ENCODE measurements at places on chromosomes 2 and 18.

DNA sequence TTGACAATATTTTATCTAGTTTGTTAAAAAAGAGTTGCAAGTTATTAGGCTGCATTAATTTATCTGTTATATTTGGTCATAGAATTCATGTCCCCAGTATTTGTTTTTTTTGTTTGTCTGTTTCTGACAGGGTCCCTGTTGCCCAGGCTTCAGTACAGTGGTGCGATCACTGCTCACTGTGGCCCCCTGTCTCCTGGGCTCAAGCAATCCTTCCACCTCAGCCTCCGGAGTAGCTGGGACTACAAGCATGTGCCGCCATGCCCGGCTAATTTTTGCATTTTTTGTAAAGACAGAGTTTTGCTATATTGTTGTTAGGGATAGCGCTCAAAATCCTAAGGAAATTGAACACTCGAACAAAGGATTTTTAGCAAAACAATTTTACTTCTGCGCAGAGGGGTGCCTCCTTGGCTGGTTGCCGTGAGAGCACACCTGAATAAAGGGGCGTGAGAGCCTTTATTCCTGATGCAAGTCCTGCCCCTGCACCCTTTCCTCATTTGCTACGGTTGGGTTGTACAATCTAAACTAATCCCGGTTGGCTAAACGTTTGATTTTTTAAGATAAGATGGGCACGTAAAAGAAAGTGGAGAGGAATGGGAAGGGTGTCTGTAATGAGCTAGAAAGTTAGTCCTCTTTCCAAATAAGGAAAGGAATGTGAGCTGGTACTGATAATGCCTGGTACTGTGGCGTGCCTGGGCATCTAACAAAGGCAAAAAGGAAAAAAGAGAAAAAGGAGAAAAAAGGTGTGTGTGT, 65.5 kb downstream of the COMMD1 start:
- no peak for DNase-seq

GRCh38 chr2:10179422-10179821, 56.9 kb downstream of the RRM2 start:
- no peak for DNase-seq

DNA sequence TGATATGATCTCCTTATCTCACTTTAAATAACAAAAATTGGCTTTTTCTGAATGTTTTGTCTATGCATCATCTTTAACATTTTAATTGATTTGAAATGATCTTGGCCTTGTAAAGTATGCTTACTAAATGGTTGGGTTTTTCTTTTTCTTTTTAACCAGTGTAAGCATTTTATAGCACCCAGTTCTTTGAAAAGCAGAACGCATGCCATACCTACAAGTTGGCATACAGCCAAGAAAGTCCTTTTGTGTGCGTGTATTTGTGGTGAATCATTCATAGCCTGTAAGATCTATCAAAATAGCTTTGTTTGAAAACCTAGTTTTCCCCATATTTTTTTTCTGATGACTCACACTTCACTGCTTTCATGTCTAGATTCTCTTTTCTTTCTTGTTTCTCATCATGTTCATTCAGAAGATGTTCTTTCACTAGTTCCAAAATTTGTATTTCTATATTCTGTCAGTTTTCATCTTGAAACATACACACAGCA, 4.1 kb upstream of the VRK2 start:
- DNase-seq = no peak

DNA sequence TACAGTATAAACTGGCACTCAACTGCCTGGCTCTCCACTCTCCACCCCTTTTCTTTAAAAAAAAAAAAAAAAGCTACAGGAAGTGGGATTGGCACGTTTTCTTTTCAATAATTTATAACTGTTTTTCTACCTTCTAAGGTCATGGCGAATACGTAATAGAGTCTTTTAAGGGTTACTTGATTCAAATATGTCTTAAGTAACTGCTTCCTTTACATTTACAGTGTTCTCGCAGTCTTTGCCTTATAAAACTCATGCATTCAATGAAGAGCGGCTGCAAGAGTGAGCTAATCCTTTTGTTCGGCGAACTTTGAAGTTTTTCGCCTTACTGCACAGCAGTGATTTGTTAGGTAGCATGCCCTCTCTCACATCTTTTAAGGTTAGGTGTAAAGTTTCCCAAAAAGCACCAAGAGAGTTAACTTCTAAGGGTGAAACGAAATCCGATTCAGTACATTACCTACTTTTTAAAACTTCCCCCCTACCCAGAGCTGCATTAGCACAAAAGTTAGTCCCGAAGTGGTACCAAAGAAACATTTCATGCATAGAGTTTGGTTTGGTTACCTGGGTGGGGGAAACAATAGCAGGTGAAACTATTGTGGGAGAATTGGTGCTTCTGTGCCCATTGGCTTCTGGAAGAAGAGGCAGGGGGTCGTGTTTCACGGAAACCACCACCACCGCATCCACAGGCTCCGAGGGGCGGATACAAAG, 2.0 kb downstream of the KCTD1 start:
- no peak for DNase-seq

DNA sequence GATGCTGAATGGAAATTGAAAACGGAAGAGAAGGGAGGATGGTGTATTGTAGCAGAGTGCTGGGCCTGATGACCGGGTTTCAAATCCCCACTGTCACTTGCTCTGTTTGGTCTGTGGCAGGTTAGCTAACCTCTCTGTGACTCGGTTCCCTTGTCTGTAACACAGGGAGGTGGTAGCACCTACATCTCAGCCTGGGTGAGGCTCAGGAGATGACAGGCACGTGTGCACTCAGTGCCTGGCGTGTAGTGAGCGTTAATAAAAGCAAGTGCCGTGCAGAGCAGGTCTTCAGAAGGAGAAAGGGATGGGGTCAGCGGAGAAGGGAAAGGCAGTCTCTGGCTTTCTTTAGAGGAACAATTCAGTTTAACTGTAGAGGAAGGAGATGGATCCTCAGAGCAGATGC, 125.5 kb upstream of the SMIM21 start:
- DNase-seq = no peak

- DNase-seq = no peak
Observed at GRCh38 chr18:5451150-5451549, 92.6 kb downstream of the EPB41L3 start.

GRCh38 chr2:237102428-237102827, 16.7 kb downstream of the COPS8 start:
- DNase-seq = no peak

- DNase-seq = no peak
Observed at GRCh38 chr2:173716458-173717052, 248.6 kb downstream of the SP3 start.

DNA sequence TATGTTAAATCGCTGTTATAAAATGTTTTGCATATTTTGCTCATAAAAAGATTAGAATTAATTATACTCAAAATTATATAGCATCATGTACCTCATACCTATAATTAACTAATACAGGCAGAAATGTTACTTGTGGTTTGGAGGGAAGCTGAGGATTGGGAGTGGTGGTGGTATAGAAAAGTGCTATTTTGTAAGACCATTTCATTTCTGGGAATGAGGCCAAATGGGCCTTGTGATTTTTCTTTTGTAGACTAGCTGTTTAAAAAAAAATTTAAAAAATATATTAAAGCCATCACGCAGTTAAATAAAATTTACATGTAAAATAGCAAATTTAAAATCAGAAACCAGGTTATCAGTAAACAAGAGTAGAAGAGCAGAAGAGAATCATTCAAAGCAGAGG, 560.8 kb upstream of the FAM98A start:
- no peak for DNase-seq

- no peak for DNase-seq
Observed at GRCh38 chr18:45635893-45636509, 20.7 kb downstream of the SLC14A2 start.

DNA sequence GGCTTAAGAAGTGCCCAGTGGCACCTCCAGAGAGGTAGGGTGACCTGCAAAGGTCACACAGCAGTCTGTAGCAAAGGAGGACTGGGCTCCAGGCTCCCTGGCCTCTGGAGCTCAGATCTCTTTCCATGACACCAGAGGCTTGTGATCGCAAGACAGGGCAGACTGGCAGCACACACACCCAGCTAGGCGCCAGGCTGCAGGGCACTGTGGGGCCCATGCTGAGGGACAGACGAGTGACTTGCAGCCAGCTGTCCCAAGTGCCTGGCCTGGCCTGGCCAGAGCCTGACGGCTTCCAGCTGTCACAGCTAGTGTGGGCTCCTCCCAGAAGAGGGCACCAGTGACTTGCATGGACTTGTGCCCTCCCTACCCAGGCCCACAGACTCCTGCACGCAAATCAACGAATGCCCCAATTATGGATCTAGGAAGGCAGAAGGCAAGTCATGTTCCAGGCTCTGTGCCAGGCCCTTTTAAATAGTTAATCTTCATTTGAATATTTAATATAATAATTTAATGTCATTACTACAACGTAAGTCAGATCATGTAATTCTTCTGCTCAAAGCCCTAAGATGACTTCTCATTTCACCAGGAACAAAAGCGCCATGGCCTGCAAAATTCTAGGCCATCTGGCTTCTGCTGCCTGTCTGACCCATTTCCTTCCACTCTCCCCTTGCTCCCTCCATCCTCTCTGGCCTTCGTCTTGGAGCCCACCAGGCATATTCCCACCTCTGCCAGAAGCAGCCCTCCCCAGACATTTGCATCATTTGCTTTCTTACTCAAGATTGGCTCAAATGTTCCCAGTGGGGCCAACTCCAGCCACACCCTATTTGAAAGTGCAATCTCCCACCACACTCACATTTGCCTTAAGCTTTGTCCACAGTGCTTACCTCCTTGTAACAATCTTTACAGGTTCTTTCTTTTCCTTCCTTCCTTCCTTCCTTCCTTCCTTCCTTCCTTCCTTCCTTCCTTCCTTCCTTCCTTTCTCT, 3.7 kb upstream of the SPEG start:
- DNase-seq = peak; percentile 80

DNA sequence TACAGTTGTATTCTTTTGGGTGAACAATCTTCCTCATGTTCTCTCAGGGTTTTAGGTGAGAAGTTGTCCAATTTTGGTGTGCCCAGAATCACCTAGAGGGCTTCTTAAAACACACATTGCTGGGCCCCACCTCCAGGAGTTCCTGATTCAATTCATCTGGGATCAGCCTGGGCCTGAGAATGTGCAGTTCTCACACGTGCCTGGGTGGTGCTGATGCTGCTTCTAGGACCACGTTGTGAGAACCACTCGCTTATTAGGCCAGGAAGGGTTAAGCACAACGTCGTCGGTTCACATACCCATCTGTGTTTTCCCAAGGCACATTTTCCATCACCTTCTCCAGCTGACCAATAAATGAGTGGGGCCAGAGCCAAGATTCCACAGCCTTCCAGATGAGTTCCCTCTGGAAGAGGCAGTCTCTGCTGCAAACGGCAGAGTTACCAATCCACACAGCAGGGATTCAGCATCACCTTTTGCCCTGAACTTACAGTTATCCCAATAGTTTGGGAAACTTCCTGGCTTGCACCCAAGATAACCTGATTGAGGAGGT, 277.7 kb upstream of the HNRNPA3 start:
- no peak for DNase-seq

DNA sequence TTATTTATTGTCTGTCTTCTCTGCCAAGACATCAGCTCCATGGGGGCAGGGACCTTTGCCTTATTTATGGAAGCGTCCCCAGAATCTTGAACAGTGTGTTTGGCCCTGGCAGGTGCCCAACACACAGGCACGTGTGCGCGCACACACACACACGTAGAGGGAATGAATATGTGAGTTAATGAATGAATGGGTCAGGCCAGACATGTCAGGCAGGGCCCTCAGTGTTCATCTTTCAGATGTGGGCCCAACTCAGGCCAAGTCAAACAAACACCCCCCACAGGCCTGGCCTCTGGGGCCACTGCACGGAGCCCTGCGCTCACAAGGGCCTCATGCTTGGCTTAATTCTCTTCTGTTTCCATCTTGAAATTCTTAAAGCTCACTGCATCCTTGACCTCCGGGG, 54.1 kb downstream of the DYSF start:
- DNase-seq = no peak

GRCh38 chr2:217794133-217794986, 208.4 kb downstream of the TNS1 start:
- DNase-seq = no peak

- no peak for DNase-seq
Observed at GRCh38 chr2:152822676-152823075, 104.3 kb downstream of the ARL6IP6 start.

- no peak for DNase-seq
Observed at GRCh38 chr2:18404708-18405107, 155.7 kb downstream of the RDH14 start.

All from psoas muscle (tissue), 8 donors.